ENCODE measurements at places on chromosomes 3 and 15.

DNA sequence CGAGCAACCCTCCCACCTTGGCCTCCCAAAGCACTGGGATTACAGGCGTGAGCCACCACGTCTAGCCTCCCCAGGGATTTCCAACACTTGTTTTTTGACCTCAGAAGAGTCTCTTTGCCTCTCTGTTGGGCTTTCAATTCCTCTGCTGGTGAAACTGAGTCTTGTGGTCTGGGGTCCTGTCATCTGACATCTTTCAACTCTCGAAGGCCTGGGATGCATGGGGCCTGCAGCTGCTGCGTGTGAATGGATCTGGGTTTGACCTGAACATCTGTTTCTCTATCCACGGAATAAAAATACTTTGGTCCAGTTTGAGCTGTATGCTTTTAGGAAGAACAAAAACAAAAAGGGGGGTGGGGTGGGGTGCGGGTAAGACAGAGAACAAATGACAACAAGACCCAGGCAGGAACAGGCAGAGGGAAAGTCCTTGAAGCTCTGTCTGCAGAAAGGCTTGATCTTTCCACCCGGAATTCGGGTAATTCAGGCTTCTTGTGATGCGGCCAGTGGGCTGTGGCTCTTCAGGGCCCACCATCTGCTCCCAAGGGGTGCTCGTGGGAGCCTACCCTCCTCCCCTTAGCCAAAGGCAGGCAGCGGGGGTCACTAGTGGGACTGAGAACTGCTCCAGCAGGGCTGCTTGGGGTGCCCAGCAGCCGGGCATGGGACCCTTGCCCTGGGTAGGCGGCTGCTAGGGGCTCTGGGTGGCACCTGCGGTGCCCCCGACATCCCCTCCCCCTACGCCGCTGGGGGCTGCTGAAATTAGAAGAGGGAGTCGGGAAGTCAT, 71.5 kb downstream of the SLC12A8 start:
- DNase-seq = no peak

DNA sequence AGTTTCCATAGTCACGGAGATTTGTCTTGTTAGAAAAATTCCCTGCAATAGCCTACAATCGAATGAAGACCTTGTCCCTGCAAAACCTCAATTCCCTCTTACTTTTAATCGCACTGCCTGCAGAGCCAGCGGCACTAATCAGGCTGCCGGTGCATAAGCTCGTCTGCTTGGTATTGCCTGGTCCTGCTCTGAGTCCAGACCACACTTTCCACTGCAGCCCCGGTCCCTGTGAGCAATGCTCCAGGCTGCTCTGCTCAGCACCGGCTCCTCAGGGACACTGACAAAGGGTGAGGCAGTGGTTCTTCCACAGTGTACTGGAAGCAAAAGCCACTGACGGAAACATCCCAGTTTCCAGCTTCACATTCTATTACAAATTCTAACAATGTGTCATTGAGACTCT, 164.3 kb downstream of the OCA2 start:
- no peak for DNase-seq

DNA sequence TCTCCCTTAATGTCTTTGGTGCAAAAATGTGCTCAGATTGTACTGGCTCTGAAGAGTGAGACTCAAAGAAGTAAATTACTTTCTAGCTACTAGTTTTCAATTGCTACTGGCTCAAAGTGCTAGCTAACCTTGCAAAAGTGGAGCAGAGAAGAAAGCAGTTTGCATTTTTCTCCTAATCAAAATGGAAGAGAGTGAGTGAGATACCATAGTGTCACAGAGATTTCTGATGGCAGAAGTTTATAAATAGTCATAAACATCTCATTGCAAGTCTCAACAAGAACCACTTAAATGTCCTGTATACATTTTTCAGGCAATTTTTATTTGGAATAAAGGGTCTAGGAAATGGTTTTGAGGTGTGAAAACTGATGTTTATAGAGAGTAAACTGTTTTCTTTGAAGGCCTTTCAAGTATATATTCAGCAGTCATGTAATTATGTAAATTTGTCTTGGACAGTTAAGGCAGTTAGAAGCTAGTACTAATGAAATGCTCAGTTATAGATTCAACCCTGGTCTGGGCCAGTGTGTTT, 237.7 kb upstream of the GOLIM4 start:
- no peak for DNase-seq

DNA sequence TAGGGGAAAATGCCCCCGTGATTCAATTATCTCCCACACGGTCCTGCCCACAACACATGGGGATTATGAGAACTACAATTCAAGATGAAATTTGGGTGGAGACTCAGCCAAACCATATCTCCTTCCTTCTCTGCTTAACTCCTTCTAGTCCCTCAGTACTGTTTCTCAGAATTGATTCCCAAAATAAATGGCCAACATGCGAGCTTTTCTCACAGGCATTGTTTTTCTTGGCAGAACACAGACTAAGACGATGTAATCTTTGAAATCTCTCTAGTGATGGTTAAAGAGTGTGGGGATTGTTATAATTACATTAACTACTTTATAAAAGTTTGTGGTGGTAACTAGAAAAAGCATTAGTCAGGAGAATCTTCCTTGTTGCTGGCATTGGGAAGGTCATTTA, 366.5 kb downstream of the LPP start:
- no peak for DNase-seq

- DNase-seq = no peak
Observed at GRCh38 chr3:42778644-42779043, 5.6 kb upstream of the CCDC13 start.
